ENCODE measurements at places on chromosomes 1 and 21.
A peak's percentile ranks its signal among the peaks of the same experiment; 100 is the strongest.

DNA sequence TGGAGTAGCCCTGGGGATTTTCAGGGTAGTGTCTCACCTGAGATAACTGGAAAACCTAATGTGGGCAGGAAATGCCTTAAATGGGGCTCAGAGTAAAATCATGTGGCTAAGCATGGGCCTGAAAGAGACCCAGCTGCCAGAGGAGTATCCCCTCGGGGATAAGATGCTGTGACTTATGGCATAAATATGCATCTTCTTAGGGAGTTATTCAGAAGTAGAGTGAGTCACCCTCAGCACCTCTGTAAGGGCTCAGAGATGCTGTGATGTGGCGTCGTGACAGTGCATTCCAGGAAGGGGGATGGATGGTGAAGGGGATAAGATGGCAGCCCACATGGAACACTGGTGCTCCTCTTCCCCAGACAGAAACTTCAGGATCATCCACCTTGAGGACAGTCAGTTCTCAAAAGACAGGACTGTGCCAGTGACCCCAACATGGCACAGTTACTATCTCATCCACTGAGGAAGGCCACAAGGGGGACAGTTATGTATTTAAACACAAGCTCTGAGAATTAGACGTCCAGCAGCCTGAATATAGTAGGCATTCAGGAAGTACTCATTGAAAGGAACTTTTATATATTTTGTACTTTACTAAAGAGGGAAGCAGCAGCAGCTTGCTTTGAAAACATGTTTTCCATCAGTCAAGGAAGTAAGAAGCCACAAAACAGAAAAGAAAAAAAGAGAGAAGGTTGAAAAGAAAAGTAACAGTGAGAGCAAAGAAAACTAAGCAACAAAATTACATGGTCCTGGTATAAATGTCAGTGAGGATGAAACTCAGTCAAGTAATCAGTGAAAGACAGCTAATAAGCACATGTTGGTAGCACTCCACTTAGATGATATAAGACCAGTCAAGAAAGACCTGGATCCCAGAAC, 8.3 kb downstream of the IL24 start:
- DNase-seq, result peak; percentile 96

GRCh38 chr1:230797942-230798365, 50.8 kb downstream of the CAPN9 start:
- peak; percentile 13 for DNase-seq

GRCh38 chr1:1550591-1551432, 10.4 kb upstream of the TMEM240 start:
- DNase-seq, result no peak

DNA sequence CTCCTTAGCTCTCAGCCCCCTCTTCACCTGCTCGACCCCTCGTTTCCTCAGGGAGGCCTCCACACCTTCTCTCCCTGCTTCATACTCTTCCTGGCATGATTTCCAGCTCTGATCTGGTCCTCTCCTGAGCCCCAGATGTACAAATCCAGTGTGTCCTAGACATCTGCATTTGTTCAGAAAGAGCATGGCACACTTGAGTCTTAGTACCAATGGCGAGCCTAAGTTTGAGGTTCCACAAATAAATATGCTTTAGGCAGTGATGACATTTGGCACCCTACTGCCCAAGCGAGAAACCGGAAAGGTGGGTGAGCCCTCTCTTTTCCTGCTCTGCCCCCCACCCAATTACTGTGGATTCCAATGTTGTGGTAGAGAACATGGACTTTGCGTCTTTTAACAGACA, 34.0 kb downstream of the ATP1A1 start:
- DNase-seq, result no peak
